ENCODE measurements at places on chromosomes 5 and 9. TPM values are rescaled to one million over a fixed set of nuclear protein-coding genes. Genes with fewer than 3 reads are reported as not detected.

DNA sequence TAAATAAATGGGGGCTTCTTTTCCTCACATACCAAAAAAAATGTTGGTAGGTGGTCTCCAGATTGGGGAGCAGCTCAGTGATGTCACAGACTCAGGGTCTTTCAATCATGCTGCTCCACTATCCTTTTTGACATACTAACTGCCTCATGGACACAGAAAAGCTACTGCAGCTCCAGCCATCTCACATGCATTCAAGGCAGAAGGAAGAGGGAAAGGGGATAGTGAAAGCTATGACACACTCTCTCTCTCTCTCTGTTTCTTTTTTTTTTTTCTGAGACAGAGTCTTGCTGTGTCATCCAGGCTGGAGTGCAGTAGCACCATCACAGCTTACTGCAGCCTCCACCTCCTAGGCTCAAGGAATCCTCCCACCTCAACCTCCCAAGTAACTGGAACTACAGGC lies 7.9 kb upstream of the ADGRD2 start:
- DNase-seq = no peak

GRCh38 chr5:180119903-180120236 lies 48.3 kb upstream of the RNF130 start:
- DNase-seq = no peak

Gene FBP1
- 0.49 TPM for total RNA-seq

GRCh38 chr5:180118391-180118791 lies 46.8 kb upstream of the RNF130 start:
- DNase-seq = no peak

- DNase-seq = no peak
Observed at GRCh38 chr5:107808671-107809137, 138.0 kb upstream of the EFNA5 start.

Measured in G401 (cell line).